ENCODE measurements at places on chromosomes 12 and 14.

GRCh38 chr14:96754845-96755184 lies 42.4 kb upstream of the VRK1 start:
- no peak for DNase-seq

- no peak for DNase-seq
Measured at GRCh38 chr12:7150841-7151240, 20.7 kb downstream of the CLSTN3 start.

DNA sequence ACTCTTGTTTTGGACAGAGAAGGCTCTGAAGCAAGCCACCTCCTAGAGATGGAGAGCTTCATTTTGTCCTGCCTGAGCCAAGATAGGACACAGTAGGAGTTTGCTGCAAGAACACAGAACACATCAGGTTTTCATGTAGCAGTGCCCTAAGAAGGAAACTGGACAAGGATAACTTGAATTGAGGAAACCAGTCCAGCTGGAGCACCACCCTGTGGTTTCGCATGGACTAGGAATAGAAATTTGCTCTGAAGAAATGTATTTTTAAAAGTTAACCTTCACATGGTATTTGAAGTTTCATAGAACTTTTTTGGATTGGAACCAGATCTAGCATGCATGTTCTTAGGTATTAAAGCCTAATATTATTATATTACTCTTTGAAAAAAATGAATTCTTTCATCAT lies 68.8 kb downstream of the RERG start:
- no peak for DNase-seq

DNA sequence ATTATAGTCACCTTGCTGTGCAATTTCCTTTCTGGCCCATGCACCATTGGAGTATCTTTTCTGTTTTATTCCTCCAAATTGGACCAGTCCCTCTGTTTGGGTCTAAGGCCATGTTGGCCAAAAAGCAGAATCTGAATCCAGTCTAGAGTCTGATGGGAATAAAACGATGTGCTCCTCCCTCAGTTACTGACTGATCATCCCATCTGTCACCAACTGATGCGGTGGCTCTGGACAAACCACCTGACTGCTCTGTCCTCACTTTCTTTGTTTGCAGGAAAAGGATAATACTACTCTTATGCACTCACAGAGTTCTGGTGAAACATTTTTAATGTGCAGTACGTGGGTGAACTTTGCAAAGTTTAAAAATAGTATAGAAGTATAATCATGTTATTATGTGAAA lies 120.2 kb upstream of the HIF1A start:
- DNase-seq: no peak

- no peak for DNase-seq
Measured at GRCh38 chr12:34597548-34598351, 575.5 kb downstream of the ALG10 start.
